ENCODE measurements at places on chromosomes 12 and 14.

GRCh38 chr14:50260511-50260910, 29.1 kb upstream of the SOS2 start:
- no peak for DNase-seq

- no peak for DNase-seq
Observed at GRCh38 chr12:55711786-55712553, 3.9 kb upstream of the BLOC1S1 start.

DNA sequence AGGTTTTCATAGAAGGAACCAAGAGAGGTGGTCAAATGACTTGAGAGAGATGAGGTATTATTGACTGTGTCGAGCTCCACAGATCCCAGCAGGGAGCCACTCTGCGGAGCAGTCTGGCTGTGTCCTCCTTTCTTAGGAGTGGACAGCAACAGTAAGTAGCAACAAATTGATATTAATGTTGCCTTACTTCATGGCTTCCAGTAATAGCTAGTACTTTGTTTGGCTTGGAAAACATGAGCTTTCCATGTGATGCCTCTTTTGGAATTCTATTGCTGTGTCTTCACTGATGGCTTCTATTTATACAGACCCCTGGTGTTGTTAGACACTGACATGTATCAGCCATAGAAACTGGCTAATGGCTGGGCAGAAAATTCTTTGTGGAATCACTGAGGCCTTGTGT, 531.2 kb upstream of the CCDC196 start:
- no peak for DNase-seq

DNA sequence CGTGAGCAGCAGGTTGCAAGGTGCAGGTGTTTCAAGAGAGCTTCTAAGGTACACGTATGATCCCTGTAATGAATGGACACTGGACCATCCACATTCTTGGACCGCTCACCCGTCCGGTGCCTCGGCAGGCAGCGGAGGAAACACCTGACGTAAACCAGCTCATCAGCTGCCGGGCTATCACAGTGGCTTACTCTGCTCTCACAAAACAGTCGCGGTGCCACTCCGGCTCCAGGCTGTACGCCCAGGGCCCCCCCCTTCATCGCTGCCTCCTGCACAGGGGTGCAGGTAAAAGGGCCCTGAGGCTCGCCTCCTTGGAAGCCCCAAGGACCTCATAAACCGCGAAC, 436 bp downstream of the VPS33A start:
- no peak for DNase-seq

DNA sequence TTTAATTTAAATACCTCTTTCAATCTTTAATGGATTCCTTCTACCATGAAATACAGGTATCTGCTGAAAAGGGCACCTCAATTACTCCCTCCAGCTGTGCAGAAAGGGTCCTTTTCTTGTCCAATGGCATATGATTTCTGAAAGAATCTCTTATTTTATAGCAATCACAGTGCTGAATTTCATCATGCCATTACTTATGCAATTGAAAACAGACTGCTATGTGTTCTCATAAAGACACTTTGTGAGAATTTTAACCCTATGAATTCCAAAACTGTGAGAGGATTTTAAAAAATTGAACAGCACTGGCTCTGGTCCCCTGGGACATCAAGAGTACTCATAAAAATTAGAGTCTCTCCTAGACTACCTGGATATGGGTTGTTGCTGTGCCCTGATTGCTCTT, 45.9 kb upstream of the CNOT2 start:
- no peak for DNase-seq

- DNase-seq = no peak
Observed at GRCh38 chr12:122311696-122312095, 45.4 kb upstream of the VPS33A start.

GRCh38 chr14:68039593-68039992, 220.0 kb downstream of the RAD51B start:
- DNase-seq = no peak

- DNase-seq = no peak
Observed at GRCh38 chr14:25698111-25698510, 648.2 kb upstream of the STXBP6 start.

DNA sequence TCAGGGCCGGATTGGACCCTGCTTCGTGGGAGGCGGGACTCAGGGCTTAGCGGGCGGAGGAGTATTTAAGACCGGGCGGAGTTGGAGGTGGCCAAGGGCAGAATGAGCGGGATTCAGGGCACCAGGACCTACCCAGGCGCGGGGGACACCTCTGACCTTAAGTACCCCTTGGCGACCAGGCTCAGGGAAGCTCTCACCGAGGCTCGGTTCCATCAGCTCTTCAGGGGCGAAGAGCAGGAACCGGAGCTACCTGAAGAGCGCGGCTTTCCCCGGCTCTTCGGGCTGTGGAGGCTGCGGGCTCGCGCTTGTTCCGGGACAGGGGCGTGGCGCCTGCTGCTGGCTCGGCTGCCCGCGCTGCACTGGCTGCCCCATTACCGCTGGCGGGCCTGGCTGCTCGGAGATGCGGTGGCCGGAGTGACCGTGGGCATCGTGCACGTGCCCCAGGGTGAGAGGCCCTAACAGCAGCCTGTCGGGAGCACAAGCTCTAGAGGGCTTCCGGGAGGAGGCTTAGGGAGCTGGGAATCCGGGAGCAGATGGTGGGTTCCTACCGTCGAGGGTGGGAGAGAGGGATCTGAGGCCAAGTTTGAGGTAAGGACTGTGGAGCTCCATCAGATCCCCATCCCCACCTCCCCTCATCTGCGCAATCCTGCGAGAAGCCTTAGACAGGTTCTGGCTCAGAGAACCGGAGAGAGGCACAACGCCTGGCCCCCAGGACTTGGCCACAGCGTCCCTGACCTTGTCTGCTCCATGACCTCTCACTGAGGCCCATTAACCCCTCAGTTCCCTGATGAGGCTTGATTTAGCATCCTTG, 8.4 kb downstream of the ARHGEF25 start:
- no peak for DNase-seq

- DNase-seq = no peak
Observed at GRCh38 chr12:38175538-38175937, 141.0 kb upstream of the ALG10B start.

- no peak for DNase-seq
Observed at GRCh38 chr12:105076098-105076497, 8.2 kb downstream of the ALDH1L2 start.

- no peak for DNase-seq
Observed at GRCh38 chr12:88691811-88692210, 111.5 kb upstream of the KITLG start.

Data from activated CD4-positive, alpha-beta T cell treated with anti-CD3 and anti-CD28 coated beads for 1 hour (primary cell).